ENCODE measurements at places on chromosomes 2 and 18.

DNA sequence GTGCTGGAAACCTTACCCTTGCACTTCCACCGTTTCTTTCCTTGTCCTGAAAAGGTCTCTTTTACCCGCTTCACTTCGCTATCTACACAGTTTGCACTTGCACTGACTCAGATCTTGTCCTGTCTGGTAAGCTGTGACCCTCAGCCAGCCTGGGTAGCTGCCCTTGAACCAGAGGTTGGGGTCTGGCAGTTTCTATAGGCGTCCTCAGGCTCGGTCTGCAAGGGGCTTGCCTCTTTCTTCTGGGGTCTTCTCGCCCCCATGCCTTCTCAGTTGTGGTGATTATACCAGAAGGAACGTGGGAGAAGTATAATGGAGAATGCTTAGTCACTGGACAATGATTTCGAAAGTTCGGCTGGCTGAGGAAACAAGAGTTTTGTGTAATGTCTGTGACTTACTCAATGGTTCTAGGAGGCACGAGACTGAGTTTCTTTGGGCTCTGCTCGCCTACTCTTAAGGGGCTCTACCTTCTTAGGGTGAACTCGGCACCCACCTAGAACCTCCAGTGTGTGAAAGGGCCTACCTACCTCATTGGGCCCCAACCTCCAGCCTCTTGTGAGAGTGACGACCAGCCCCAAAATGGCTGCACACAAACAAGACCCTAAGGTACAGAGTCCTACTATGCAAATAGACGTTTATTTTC is 6.9 kb upstream of the STAT1 start:
- no peak for DNase-seq

GRCh38 chr2:10267551-10268465 is 34.9 kb upstream of the HPCAL1 start:
- DNase-seq = no peak

DNA sequence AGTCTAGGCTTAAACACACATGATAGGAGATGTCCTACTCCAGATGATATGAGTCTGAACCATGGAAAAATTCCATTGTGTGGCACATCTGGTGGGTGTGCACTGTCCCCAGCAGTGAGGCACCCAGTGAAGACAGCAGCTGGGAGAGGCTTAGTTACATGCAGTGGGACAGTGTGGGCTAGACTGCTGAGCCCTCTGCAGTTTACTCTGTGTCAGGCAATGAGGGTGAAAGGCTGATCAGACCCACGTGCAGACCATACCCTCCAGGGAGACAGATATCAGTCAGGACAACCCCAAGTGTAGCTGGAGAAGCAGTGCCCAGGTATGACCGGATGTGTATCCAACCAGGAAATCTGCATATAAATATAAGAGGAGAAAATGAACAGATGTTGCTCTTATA is 13.4 kb downstream of the IL37 start:
- no peak for DNase-seq

DNA sequence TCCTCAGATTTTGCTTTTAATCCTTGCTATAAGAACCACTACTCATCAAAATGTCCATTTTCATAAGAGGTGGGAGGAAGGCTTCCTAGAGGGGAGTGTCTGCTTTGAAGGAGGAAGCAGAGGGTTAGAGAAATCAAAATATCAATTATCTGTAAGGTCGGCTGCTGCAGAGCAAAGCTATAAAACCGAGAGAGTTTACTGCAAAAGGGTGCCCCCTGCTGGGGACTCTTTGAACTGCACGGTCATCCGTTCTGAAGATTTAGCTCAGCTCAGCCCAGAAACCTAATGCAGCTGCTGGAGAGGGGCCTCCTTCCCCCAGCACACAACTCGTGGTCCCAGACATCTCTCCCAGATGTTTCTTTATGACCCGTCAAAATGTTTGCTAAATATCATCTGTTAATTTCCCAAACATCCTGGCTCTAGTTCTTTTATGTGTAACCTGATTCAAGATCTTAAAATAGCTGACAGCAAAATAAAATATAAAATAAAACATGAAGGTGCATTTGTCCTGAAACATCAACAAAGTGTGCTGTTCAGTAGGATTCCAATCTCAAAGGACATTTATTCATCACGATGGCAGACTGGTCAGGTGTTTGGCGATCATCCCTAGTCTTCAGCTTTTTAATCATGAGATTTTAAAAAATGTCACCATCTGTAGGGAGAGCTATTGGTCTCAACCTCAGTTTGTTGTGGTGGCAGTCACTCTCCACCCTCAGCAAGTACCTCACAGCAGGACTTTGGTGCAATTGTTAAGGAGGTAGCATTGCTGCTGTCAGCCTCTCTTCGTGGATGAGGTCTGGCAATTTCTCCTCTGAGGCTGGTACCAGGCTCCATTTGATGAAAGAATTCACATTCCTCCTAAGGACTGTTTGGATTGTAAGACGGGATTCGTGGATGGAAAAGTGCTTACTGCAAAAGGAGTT is 185.9 kb downstream of the MTX2 start:
- DNase-seq = no peak

DNA sequence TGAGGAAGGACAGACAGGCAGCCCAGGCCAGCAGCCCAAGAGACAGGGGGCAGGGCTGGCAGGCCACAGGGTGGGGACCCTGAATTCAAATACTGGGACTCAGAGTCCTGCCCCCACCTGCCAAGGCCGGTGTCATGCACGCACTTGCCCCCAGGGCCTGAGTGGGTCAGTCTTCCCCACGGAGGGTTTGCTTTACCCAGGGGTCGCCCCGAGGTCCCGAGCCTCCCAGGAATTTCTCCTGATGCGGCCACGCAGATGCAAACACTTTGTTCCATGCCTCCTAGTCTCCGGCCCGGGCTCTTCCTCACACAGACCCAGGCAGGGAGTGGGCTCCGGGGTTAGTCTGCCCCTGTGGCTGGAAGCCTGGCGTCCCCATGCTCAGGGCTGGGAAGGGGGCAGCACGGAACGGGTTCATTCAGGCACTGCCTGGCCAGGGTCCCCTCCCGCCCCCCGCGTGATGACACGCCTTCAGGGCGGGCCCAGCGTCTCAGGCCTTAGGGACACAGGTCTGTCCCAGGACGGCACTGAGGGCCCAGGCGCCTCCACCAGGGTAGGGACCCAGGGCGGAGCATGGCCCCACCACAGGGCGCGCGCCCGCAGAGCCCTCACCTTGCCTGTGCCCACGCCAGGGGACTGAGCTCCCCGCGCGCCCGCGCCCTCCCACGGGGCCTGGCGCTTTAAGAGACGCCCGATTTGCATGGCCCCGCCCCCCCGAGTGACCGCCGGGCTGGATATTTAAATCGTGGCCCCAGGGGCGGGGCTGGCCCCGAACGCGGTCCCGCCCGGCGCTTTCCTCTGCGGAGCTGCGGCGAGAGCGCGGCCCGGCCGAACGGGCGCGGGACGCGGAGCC is at the start of gene SNED1:
Gene SNED1, plus strand, starts transcription at position 763 of the 850 bp plus-strand sequence. CDS start 220 bp downstream, outside the sequence.
- no peak for DNase-seq

Measured in activated gamma-delta T cell (primary cell).